ENCODE measurements at places on chromosomes 3 and 15.
A peak's percentile ranks its signal among the peaks of the same experiment; 100 is the strongest.

GRCh38 chr3:153042088-153042487, 119.9 kb upstream of the RAP2B start:
- DNase-seq = no peak

- no peak for DNase-seq
Measured at GRCh38 chr15:51331141-51331540, 7.3 kb downstream of the CYP19A1 start.

DNA sequence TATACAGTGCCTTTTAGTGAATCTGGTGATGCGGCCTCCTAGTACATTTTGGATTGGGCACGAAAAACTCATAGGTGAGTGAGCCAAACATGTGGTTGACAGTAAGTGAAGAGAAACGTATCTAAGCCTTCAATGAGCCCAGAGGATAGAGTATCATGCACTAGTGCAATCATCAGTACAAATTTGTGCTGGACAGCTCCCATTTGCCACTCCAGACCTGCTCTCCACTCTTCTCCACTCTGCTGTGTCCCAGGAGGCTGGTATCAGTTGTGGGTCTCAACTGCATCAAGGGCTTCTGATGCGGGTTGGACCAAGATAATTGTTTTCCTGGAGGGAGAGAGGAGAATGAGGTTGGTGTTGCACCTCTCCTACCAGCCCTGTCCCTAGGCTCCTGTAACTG, 9.1 kb upstream of the RASGRF1 start:
- no peak for DNase-seq

GRCh38 chr15:38002883-38003477, 68.5 kb downstream of the TMCO5A start:
- no peak for DNase-seq

DNA sequence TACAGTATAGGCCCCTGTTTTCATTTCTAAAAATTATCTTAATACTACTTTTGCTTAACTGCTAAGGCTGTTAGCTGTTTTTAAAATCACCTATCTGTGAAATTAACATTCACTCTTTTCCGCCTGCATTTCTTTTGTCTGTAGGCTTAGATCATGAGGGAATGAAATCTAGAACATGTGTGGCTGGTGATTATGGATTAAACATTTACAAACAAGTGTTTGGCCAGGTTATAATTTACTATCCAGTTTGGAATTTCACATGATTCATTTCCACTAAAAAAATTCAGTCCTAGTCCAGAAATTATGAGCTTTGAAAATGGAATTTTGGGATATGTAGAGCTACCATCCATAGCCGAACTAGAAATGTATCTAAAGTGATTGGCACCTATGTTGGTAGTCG, 39.1 kb downstream of the GOLM2 start:
- DNase-seq = no peak

GRCh38 chr3:12922306-12922705, 80.9 kb upstream of the RPL32 start:
- no peak for DNase-seq

- DNase-seq = no peak
Measured at GRCh38 chr3:14410503-14411165, 8.2 kb downstream of the SLC6A6 start.

DNA sequence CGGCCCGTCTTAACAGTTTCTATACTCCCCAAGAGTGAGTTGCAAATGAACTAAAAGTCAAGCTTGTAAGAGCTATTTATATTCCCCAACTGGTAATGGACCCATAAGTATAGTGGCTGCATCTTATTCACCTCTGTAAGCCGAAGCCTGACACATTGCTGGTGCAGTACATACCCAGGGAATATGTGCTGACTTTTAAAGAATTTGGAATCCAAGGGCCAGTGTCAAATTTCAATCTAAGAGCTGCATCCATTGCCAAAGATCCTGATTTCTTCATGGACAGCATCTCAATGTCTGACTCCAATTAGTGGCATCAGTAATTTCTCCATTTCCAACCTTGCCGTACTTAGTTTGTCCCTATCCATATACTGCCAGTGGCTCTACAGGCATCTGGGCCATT, 42.0 kb downstream of the FRMD4B start:
- DNase-seq = no peak

GRCh38 chr3:145959457-145960088, 201.4 kb downstream of the PLOD2 start:
- DNase-seq = no peak

DNA sequence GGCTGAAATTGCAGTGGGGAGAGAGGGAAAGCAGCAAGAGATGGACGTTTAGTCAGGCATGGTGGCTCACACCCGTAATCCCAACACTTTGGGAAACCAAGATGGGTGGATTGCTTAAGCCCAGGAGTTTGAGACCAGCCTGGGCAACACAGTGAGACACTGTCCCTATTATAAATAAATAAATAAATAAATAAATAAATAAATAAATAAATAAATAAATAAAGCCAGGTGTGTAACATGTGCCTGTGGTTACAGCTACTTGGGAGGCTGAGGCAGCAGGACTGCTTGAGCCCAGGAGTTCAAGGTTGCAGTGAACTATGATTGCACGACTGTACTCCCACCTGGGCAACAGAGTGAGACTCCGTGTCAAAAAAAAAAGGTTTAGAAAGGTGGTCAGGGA, 54.0 kb upstream of the ARPP19 start:
- DNase-seq = no peak

DNA sequence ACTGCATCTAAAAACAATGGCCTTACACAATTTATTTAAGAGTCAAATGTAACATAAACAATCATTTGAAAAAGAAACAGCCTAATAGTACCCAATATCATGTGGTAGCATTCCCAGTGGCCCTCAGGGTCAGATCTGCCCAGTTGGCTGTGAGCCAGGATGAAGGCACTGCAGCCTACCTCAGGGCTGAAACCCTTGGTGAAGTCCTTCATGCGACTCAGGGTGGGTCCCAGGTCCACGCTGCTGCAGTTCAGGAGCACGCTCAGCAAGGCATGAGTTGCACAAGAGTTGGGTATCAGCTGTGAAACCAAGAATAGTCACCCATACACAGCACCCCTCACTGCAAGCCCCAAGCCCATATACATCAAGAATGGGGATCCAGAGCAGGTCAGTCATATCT, 37.1 kb downstream of the SEMA3G start:
- DNase-seq = no peak

DNA sequence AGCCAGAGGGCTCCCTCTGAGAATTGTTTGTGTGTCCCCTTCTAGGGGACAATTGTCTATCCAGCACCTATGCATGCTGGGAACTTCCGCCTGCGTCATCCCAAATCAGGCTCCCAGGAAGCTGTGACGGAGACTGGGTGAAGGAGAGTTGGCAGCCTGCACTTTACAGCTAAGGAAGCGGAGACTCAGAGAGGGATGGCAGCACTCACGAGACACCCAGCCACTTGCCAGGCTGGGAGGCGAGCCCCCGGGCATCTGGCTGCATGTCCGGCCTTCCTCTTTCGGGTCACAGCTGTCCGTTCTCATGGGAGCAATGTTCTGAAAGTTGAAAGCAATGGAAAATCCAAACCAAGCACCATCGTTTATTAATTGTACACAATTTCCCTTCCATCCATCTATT, 45.5 kb upstream of the SLC6A11 start:
- DNase-seq = no peak

DNA sequence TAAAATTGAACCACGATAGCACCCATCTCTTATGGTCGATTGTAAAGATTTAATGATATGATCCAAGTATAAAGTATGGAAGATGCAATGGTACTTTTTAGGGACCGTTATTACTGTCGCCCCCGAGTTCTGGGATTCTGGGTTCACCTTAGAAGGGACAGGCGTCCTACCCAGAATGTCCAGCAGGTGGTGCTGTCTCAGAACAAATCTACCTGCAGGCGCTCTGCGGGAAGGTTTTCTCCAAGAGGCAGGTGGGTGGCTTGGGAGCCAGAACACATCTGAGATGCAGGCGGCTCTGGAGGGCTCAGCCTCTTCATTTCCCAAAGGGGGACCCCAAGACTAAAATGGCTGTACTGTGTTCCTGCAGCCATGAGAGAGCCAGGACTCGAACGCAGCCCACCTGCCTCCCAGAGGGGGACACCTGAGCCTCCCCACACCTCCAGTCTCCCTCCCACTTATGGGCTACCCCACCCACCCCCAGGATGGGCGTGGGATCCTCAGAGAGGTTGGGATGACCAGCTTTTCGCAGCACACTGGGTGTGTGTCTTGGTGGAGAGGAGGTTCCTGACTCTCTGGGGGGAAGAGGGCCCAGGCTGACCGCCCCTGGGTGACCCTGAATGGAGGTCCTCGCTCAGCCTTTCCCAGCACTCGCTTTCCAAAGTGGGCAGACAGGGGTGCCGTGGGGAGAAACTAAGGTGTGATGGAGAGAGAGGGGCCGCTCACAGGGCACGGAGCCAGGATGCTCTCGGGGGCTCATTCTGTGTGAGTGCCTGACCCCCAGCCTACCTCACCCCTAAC, 28.1 kb upstream of the CORO2B start:
- DNase-seq = peak; percentile 46

GRCh38 chr15:100940767-100941379, 21.7 kb downstream of the LRRK1 start:
- no peak for DNase-seq

GRCh38 chr3:103047640-103048039, 612.8 kb downstream of the ZPLD1 start:
- no peak for DNase-seq

DNA sequence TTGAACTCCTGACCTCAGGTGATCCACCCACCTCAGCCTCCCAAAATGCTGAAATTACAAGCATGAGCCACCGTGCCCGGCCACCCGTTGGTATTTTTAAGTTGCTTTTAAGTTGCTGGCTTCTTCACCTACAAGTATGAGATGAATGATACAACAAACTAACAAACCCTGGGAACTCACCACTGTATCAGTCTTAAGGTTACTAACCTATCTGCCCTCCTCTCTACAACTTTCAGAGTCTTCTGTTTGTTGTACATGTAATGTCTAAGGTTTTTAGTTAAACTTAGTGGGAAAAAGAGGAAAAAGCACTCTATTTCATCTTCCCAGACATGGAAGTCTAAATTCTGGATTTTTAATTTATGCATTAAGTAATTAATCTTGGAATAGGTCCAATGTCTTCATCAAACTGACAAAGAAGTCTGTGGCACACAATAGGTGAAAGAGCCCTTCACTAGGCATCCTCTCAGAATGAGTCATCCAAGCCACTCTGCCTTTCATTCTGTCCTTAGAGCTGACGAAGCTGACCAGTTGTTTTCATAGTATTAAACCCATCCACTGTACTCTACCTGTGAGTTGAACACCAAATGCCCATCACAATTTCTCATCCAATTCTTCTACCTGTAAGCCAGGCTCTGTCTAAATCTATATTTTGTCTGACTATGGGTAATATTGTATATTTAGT, 936.1 kb downstream of the TUSC7 start:
- no peak for DNase-seq

DNA sequence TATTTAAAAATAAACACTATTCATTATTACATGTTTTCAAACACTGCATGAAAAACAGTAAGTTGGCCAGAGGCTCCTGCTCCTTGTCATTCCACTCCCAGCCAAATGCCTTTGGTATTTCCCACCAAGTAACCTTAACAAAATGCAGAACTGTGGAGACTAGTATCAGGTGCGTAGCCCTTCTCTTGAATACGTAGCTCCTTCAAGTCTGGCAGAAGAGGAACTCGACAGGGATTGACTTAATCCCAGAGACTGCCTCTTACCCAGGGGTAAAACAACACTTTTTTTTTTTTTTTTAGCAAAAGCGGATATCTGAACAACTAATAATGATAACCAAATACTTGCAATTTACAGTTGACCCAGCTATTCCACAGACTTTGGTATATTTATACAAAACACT, 738 bp downstream of the COMMD2 start:
- DNase-seq = no peak

- no peak for DNase-seq
Measured at GRCh38 chr3:79361748-79362378, 405.9 kb downstream of the ROBO1 start.

DNA sequence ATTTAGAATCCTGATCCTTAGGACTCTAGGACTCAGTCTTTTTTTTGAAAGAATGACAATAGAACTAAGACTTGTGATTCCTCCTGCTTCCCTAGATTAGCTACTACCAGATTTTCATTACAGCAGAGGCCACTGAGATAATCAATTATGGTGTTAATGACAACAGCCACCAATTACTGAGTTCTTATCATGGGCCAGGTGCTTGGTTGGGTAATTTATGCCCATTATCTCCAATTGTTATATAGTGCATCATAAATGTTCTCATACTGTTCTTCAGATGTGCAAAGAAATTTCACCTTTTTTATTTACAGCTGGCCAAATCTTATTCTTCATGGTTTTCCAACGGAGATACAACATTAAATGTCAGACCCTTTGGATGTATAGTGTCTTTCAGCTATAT, 162.9 kb upstream of the CMC1 start:
- DNase-seq = no peak

GRCh38 chr15:70132139-70132538, 34.4 kb upstream of the TLE3 start:
- DNase-seq = no peak

DNA sequence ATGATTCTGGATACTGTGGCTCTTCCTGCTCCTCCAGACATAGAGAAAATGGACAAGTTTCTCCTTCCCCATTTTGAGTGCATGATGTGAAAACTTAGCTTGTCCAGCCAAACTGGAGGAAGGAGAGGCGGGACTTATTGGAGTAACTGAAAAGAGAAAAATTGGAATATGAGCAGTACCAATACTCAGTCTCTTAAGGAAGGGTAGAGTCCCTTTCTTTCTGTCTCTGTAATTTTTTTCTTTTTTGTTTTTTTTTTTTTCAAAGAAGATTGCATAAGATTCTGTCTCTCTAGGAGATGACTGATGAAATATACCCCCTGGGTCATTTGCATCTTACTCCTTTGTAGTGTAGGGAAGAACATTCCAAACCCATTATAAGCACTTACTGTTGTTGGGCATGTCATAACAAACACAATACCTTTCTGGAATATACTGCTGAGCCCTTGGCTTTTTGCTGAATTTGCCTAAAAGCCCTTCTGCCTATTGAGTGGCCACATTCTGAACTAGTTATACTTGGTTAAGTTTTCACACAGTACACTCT, 498.1 kb upstream of the TPRG1 start:
- DNase-seq = no peak

GRCh38 chr3:28856796-28857195, 424.1 kb upstream of the RBMS3 start:
- DNase-seq = no peak

DNA sequence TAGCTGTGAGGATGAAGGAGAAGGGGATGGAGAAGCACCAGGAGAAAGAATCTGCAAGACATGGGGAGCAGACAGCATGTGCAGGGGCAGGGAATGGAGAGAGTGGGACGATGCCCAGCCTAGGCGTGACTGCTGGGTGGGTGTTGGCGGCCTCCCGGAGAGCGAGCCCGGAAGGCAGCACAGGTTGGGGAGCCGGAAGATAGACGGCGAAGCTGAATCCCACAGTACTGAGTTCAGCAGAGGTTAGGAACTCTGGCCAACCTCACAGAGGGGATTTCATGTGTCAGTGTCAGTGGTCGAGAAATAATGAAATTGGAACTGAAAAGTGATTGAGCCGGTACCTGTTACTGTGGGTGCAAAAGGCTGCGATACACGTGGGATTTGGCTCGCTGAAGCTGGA, 55.2 kb downstream of the PXYLP1 start:
- DNase-seq = no peak

Data from central memory CD4-positive, alpha-beta T cell (primary cell).